Stimulated activated CD4-positive, alpha-beta T cell treated with anti-CD3 and anti-CD28 coated beads, TNF-alpha, amount 100 ng/mL, for 1 hour (primary cell): ENCODE measurements at places on chromosomes 16 and 17.

DNA sequence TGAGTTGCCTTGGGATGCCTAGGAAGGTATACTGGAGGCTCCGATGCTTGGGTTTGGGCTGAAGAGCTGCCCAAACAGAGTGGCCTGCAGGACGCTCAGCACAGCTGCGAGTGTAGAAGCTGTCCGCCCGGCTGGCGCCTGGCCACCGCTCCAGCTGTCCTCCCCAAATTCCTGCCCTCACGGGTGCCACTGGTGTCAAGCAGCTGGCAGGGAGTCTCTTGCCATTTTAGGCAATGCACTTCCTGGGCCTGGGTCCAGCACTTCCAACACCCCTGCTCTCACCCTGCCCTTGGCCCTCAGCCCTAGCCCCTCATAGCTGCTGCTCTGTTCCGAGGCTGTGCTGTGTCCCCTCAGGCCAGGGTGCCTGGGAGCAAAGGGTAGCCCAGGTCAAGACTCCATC is 5.2 kb upstream of the PKMYT1 start:
- DNase-seq: no peak

- DNase-seq: no peak
Observed at GRCh38 chr17:33832262-33832661, 422.8 kb upstream of the CCL2 start.

DNA sequence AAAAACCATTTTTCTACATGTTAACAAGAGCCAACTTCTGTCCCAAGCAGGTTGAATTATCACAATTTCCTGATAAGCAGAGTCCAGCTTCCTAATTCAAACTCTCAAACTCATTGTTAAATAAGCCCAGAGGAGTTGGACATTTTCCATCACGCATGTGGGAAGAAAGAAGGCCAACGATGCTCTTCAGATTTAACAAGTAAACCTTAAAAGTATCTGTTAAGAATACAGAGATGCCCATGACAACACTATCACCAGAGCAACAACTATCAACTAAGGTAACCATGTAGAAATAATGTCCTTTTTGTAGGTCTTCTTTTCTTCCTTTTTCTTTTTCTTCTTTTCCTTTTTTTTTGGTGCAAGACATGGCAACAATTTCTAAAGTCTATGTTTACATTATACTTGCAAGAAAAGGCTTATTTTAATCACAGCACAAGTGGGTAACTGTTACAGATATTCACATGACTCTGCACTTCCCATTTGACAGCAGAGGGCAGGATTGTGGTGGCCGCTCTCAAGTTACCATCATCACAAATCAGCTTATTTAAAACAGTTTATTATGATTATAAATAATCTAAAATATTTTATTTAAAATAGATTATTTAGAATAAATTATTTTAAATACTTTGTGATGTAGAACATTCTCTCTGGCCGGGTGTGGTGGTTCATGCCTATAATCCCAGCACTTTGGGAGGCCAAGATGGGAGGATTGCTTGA is 35.7 kb upstream of the DHRS7B start:
- no peak for DNase-seq

- DNase-seq: no peak
Observed at GRCh38 chr16:17370223-17370707, 100.5 kb downstream of the XYLT1 start.

DNA sequence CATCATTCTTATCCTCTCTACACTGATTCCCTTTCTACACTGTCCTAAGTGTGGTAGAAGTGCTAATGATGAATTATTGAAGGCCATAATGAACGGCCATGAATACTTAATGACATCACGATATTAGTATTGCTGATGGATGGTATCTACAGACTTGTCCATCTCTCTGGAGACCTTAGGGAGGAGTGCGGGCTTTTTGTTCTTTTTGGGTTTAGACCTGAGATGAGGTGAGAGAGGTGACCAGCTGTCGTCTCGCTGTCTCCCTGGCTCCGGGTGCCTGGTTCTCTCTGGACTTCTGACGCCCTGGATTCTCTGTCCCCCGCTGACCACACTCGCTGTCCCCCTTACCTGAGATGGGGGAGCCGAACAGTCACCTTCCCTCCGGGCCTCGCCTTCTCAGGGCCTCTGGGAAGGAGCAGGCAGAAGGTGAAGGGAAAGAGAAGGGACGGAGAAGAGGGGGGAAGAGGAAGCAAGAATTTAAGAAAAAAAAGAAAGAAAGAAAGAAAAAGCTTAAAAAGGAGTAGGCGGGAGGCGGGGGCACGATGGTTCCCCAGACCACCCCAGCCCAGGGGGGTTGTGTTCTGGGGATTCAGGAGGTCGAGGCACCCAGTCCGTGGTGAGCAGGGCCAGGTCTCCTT is 17.1 kb downstream of the SGCA start:
- DNase-seq: no peak

- DNase-seq: no peak
Observed at GRCh38 chr17:45320931-45321461, 4.2 kb upstream of the MAP3K14 start.

- no peak for DNase-seq
Observed at GRCh38 chr17:42698736-42699414, 16.5 kb downstream of the CNTNAP1 start.

GRCh38 chr17:29150161-29150560 is 30.0 kb downstream of the MYO18A start:
- no peak for DNase-seq

DNA sequence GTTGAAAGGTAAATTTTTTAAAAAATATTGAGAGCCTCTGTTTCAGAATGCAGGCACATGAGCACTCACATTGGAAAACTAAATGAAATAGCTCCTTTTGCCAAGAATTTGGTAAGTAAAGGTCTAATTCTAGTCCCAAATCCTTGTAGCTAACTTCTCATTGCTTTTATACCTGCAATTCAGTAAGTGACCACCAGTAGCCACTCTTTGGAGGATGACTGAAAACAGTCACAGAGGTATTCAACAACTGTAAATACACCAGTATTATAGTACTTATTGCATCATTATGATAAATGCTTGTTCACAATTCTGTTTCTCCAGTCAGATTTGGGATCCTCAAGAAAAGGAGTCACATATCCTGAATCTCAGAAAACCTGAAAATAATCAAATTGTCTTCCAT is 562.4 kb upstream of the CDH11 start:
- DNase-seq: no peak

DNA sequence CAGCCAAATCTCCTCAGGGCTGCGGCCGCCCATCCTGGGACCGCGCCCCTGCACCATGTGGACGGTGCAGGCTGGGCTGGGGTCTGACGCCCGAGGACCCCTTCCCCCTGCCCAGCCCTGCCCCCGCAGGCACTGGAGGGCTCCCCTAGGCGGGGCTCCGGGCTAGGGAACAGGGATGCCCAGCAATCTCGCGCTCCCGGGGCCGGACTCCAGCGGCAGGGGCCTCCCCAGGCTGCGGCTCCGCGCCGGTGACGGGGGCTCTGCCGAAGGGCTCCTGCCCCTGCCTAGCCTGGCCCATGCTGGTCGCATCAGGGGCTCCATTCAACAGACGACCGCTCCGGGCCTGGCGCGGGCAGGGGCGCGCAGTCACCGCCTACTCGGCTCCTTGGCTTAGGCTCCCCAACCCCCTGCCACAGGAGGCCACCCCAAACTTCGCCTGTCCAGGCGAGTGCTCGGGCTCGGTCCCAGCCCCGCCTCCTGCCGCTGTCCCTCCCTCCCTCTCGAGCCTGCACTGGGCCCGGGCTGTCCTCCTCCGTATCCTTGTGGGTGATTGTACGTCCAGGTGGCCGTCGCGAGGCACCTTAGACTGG is 27.4 kb upstream of the ADORA2B start:
- no peak for DNase-seq

GRCh38 chr16:89332243-89332901 is 114.9 kb downstream of the ZNF778 start:
- DNase-seq: no peak

DNA sequence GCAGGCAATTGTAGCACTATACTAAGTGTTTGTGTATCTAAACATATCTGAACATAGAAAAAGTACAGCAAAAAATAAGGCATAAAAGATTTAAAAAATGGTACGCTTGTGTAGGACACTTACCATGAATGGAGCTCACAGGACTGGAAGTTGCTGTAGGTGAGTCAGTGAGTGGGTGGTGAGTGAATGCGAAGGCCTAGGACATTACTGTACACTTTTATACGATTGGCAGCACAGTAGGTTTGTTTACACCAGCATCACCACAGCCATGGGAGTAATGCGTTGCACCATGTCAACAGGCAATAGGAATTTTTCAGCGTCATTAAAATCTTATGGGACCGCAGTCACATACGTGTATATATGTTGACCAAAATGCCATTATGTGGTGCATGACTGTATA is 45.6 kb downstream of the DNAH9 start:
- no peak for DNase-seq
